ENCODE measurements at places on chromosomes 7 and 10.

- DNase-seq = no peak
These were observed 95.4 kb downstream of the CREB5 start for GRCh38 chr7:28507525-28508282.

DNA sequence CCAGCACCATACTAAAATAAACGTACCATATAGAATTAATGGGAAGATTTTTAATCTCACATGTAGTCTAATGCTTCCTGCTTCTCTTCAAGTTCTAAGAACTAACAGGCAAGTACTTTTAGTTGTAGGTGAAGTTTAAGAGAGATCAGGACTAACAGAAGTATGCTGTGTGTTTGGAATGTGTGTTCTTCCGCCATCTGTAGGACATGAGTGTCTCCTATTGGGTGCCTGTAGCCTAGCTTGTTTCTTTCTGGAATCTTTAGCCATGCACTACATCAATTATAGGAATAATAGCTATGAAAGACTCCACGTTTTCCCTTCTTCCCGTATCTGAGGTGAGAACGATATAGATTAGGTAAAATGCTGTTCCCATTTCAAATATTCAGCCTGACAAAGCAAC, 140.2 kb upstream of the AHR start:
- no peak for DNase-seq

- DNase-seq = no peak
These were observed 516.8 kb upstream of the GALNT17 start for GRCh38 chr7:70615066-70615606.

DNA sequence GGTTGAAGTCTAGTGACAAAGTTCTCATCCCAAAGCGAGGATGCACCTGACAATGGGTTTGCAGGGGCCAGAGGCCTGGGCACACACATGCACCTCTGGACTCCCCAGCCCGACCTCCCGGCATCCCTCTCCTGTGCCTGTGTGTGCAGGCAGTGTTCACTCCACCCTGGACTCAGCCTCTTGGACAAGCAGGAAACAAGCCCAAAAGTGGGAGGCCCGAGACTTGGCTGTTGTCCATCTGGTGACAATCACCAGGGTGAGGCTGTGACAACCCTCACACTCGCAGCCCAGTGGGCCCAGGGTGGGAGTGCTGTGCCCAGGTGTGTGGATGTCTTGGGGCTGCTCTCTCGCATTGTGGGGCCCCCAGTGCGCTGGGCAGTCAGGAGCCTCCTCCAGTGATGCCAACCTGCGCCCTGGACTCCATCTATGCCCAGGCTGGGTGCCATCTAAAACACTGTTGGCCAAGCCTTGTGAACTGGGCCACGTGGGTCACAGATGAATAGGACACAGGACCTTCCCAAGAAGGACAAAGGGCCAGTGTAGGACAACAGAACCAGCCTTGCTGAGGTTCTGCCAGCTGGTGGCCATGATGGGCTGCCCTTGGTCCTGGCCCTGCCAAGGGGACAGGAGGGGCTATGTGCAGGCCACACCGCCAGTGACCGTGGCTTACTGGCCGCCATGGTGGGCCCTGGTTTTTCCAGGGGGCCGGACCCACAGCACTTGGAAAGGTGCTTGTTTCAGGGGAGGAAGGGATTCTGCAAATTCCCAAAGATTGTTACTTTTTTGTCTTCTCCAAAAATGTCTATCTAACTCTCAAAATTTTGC, 144.3 kb downstream of the TCERG1L start:
- no peak for DNase-seq

GRCh38 chr7:82528577-82529310, 85.2 kb upstream of the CACNA2D1 start:
- DNase-seq = no peak

Measured in RWPE2 (cell line).